ENCODE measurements at places on chromosomes 5 and 9. TPM values are rescaled to one million over a fixed set of nuclear protein-coding genes. Genes with fewer than 3 reads are reported as not detected.

FAM81B gene
- total RNA-seq, result not detected

FGF18 gene
- total RNA-seq, result not detected

TRPM6 gene
- 0.52 TPM for total RNA-seq

- DNase-seq, result no peak
Observed at GRCh38 chr9:23522952-23523351, 303.1 kb downstream of the ELAVL2 start.

- no peak for DNase-seq
Observed at GRCh38 chr9:137275588-137276472, 1.7 kb upstream of the TOR4A start.

DNA sequence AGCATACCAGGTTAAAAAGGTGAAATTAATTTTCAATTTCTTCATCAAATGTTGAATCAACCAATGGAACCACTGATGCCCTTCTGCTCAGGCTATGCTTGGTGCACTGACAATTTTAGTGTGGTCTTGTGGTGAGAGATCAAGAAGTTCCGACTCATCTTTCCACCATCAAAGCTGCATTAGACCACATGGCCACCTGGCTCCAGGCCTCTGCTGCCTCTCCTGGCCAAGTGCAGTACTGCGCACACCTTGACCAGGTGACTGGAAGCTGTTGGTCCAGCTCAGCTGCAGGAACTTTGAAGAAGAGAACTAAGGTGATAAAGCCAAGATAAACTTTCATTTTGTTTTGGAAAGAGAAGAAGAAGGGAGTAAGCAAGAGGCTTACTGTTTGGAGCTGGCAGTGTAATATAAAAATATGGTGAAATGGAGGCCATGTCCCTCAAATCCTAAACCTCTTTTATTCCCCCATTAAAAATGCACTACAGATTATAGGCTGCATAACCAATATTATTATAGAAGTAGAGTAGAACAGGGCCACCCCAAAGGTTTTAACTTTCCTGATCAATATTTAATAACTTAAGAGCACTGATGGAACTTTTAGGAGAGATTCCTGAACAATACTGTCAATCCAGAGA lies 315.5 kb upstream of the C9orf72 start:
- DNase-seq, result no peak

Measured in esophagus muscularis mucosa (tissue), 4 donors.